ENCODE measurements at places on chromosomes 7 and 10.

- no peak for DNase-seq
Observed at GRCh38 chr10:60192946-60193345, 196.7 kb downstream of the ANK3 start.

GRCh38 chr7:70142247-70142932, 544.1 kb downstream of the AUTS2 start:
- no peak for DNase-seq

- no peak for DNase-seq
Observed at GRCh38 chr10:20670579-20670978, 226.5 kb downstream of the NEBL start.

- no peak for DNase-seq
Observed at GRCh38 chr7:33757050-33757449, 148.3 kb upstream of the BMPER start.

GRCh38 chr10:77248104-77248790, 389.4 kb downstream of the KCNMA1 start:
- no peak for DNase-seq

- no peak for DNase-seq
Observed at GRCh38 chr7:155336812-155337602, 39.3 kb downstream of the INSIG1 start.

- DNase-seq, result no peak
Observed at GRCh38 chr10:71343392-71343773, 24.3 kb downstream of the SLC29A3 start.
